ENCODE measurements at places on chromosomes 12 and 14. TPM values are rescaled to one million over a fixed set of nuclear protein-coding genes. Genes with fewer than 3 reads are reported as not detected.

Gene MANSC1
- total RNA-seq, result 4.6 TPM

Gene ZFHX2
- 0.12 TPM for total RNA-seq

Gene TIMM9
- total RNA-seq, result 24.3 TPM

Gene SLC22A17
- 27.3 TPM for total RNA-seq

Gene MLXIP
- 9.7 TPM for total RNA-seq

Gene CLEC14A
- total RNA-seq, result 7.7 TPM

Gene ITGB7
- 1.8 TPM for total RNA-seq

Gene MIPOL1
- total RNA-seq, result 10.1 TPM

Gene CCDC196
- total RNA-seq, result not detected

Gene GPR68
- total RNA-seq, result 3.4 TPM

Gene LGR5
- total RNA-seq, result 1.1 TPM

Gene LBHD2
- total RNA-seq, result not detected

Gene APOF
- total RNA-seq, result not detected

Gene DNAJC22
- 1.1 TPM for total RNA-seq
